ENCODE measurements at places on chromosomes 1 and 21. TPM values are rescaled to one million over a fixed set of nuclear protein-coding genes. Genes with fewer than 3 reads are reported as not detected.

- peak; percentile 7 for DNase-seq
- H3K36me3 ChIP-seq: no peaks in the 10 kb centered on the region
- no peak overlapping the region for H3K4me3 ChIP-seq
Observed at GRCh38 chr1:24351918-24352627, 32.9 kb downstream of the GRHL3 start.

DNA sequence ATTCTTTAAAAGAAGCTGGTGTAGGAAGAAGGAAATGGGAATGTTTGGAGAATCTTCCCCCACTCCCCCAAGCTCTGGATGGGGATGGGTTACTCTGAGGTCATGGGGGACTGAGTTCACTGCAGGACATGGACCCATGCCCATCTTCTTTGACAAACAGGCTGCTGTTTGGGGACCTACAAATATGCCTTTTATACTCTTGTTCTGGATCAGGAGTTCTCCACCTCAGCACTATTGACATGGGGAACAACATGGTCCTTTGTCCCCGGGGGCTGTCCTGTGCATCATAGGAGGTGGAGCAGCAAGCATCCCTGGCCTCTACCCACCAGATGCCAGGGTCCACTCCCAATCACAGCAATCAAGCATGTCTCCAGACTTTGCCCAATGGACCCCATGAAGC lies 365.8 kb upstream of the C1orf174 start:
- no peak for DNase-seq
- no peaks in the 10 kb centered on the region for H3K36me3 ChIP-seq
- peaks cover 11% of the 10 kb centered on the region for H3K4me1 ChIP-seq
- no peak overlapping the region for H3K4me3 ChIP-seq

- no peaks in the 10 kb centered on the region for H3K27me3 ChIP-seq
- no peak overlapping the region for H3K27ac ChIP-seq
- no peak overlapping the region for H3K4me3 ChIP-seq
Observed at GRCh38 chr1:71785000-71785399, 497.3 kb downstream of the NEGR1 start.

DNA sequence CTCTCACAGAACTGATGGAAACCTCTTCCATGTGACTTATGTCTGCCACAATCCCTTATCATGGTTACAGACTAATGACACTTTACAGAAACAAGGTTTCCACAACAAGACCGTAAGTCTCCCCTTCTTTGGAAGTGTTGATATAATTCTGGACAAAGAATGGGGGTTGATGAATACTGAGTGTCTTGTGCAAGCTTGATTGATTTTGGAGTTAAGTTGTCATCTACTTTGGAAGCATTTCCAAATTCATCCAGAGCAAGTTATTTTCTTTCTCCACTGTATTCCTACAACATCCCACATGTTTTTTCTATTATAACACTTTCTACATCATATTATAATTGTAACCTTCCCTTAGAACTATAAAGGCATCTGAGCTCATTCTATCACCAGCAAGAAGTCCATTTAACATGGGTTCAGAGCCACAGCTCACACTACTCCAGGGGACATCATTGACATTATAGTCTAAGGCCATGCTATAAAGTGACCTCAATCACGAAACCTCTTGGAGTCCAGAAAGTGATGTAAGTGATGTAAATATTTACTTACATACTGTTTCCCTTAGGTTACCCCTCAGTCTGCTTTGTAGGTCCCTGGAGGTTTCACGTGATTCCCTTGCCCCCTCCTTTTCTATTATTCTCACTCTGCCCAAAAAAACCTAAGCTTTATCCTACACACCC lies 125.7 kb upstream of the PBX1 start:
- no peak overlapping the region for H3K4me3 ChIP-seq
- H3K27me3 ChIP-seq: no peaks in the 10 kb centered on the region
- DNase-seq: no peak
- H3K27ac ChIP-seq: no peak overlapping the region
- no peaks in the 10 kb centered on the region for H3K4me1 ChIP-seq

- no peaks in the 10 kb centered on the region for H3K4me1 ChIP-seq
- no peak overlapping the region for H3K27ac ChIP-seq
- no peaks in the 10 kb centered on the region for H3K27me3 ChIP-seq
- no peak for DNase-seq
- no peak overlapping the region for H3K4me3 ChIP-seq
Observed at GRCh38 chr21:15446223-15446622, 283.6 kb upstream of the USP25 start.

DNA sequence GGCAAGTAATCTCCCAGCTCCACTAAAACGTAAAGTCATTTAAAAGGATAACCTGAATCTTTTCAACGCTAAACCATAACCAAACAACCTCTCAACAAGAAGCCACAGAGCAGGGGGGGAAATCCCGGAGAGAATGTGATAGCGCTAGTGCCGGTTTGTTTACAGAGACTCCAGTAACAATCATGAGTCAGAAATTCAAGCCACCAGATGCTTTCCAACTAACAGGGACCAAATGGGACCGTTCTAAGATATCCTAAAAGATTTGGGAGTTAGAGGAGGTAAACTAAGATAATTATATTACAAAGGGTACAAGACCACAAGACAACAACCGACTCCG lies 825 bp downstream of the DCAF8 start:
- peak overlapping the region; percentile 99 for H3K27ac ChIP-seq
- peaks cover 33% of the 10 kb centered on the region for H3K4me1 ChIP-seq

- H3K27ac ChIP-seq: no peak overlapping the region
- no peak overlapping the region for H3K4me3 ChIP-seq
- peaks cover 35% of the 10 kb centered on the region for H3K36me3 ChIP-seq
- H3K27me3 ChIP-seq: no peaks in the 10 kb centered on the region
Observed at GRCh38 chr1:235739631-235740030, 90.0 kb upstream of the GNG4 start.

GRCh38 chr1:196584696-196585095 lies 23.5 kb downstream of the KCNT2 start:
- no peak overlapping the region for H3K4me3 ChIP-seq
- no peak for DNase-seq
- no peak overlapping the region for H3K27ac ChIP-seq
- H3K36me3 ChIP-seq: no peaks in the 10 kb centered on the region
- no peaks in the 10 kb centered on the region for H3K27me3 ChIP-seq

DNA sequence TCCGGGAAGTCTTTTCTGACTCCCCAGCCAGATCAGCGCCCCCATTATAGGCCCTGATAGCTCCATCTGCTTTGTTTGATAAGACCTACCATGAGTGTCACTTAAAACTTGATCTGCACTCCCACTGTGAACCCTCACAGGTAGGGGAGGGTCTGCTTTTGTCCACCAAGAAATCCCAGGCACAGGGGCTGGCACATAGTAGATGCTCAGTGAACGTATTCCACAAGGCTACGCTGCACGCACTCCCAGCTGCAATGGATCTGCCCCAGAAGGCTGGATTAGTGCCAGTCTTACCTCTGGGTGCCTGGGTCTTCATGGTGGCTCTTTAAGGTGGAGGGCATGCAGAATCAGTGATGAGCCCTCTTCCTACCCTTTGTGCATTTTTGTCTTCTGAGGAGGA lies 447.1 kb downstream of the PTPRU start:
- no peaks in the 10 kb centered on the region for H3K27me3 ChIP-seq
- no peaks in the 10 kb centered on the region for H3K36me3 ChIP-seq
- no peak overlapping the region for H3K4me3 ChIP-seq
- no peak for DNase-seq

DNA sequence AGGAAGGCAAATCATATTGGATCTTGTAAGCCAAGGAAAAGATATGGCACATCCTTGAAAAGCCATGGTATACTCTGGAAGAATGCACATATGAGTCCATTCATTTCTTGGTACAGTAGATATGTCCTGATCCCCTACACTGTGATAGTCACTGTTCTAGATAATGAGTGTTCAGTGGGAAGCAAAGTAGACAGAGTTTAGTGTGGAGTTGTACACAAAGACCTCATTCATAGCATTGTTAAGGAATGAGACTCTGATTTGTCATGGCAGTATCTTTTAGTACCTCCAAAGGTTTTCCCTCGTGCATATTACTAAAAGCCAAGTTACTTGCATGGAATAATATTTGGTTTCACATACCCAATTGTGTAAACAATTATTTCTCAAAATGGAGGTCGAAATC lies 204.7 kb downstream of the NFIA start:
- no peak overlapping the region for H3K27ac ChIP-seq
- H3K27me3 ChIP-seq: no peaks in the 10 kb centered on the region
- no peaks in the 10 kb centered on the region for H3K36me3 ChIP-seq
- H3K4me3 ChIP-seq: no peak overlapping the region

- no peak for DNase-seq
- no peaks in the 10 kb centered on the region for H3K36me3 ChIP-seq
- H3K4me1 ChIP-seq: no peaks in the 10 kb centered on the region
- H3K4me3 ChIP-seq: no peak overlapping the region
- H3K27me3 ChIP-seq: no peaks in the 10 kb centered on the region
- H3K27ac ChIP-seq: no peak overlapping the region
Observed at GRCh38 chr1:68438310-68438709, 11.4 kb downstream of the RPE65 start.

DNA sequence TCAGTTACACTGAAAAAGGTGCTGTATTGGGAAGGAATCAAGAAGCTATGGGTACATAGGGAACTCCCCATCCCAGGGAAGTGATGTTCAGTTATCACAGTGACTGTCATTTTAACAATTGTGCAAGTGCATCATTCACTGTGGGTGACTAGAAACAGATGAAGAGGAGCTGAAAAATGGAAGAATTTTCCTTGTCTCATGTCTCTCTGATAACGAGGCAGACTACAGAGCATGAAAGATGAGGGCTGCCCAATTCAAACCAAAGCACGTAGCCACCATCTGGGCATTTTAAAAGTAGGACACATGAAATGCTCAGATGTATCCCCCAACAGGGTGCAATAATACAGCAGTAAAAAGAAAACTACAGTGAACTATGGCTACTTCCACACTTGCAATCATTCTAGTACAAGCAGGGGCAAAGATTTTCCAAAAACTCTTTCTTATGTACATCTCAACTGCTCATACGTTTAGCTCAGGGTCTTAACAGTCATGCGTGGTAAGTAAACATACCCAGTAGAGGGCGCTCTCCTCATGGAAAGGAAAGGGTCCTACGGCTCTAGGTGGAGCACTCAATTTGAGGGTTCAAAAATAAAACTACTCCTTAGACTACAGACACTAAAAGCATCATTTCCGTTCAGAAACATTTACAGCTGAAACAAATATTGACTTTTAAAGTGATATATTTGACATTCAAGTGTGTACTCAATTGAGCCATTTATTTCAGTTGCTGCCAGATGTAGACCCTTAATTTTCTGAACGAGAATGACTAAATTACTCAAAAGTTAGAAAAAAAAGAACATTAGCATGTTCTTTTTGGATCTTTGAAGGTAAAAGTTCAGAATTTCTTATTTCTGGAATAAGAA lies 143.2 kb downstream of the KCTD3 start:
- no peak overlapping the region for H3K27ac ChIP-seq
- H3K27me3 ChIP-seq: no peaks in the 10 kb centered on the region
- no peaks in the 10 kb centered on the region for H3K36me3 ChIP-seq

PLPPR4 gene
- total RNA-seq: not detected

OR2T11 gene
- total RNA-seq: not detected

DIP2A gene
- total RNA-seq: 61.2 TPM

RRP1B gene
- total RNA-seq: 18.6 TPM

Data from CD4-positive, alpha-beta T cell (primary cell).